ENCODE measurements at places on chromosomes 1 and 21.

- no peak for DNase-seq
Observed at GRCh38 chr1:107116306-107116790, 24.5 kb upstream of the NTNG1 start.

- DNase-seq = no peak
Observed at GRCh38 chr1:230120289-230120920, 53.4 kb downstream of the GALNT2 start.

- no peak for DNase-seq
Observed at GRCh38 chr21:33670076-33670978, 28.0 kb downstream of the ITSN1 start.

DNA sequence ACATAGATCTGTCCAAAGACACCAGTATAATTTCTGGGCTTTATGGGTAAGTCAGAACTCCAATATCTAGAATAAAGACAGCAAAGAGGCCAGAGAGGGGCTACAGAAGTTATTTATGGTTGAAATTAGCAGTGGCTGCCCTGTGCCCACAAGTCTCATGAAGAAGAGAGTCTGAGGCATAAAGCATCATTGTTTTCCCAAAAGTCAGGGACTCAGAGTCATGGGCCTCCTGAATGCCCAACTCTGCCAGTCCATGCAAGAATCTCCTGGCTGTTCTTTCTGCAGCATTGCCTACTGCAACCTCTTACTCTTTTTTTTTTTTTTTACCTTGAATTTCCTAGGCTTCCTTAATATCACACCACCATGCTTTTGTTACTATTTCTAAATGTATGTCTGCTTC lies 49.6 kb downstream of the PLPP3 start:
- no peak for DNase-seq

GRCh38 chr1:3049905-3050304 lies 19.1 kb upstream of the PRDM16 start:
- no peak for DNase-seq

GRCh38 chr1:158836038-158836437 lies 4.9 kb downstream of the MNDA start:
- no peak for DNase-seq

DNA sequence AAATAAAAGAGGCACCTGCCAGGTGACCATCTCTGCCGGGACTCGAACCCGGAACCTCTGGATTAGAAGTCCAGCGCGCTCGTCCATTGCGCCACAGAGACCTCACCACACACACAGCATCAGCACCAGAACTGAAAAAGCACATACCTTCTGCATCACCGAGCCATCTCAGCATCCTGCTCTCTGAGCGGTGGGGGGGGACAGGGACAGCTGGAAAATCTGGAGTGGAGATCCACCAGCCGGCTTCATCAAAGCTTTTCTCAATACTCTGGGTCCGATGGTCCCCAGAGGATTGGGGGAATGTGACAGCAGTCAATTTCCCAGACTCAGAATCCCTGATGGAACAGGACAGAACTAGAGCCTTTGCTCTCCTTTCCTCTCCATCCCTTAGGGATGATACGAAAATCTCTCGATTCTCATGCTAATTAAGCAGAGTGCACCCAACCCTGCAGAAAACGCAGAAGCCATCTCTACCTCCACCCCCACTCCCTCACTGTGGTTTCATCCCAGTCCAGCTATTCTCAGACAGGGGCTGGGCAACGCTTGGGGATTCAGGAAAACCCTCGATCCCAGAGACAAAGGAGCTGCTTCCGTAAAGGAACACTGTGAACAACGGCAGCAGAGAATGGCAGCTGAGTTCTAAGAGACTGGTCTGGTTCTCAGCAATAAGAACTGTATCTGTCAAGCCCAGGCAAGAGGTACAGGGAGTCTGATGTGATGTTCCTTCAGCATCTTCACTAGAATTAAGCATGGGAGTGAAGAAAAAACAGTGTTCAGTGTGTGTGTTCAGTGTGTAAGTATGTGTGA lies 29.6 kb upstream of the CADM3 start:
- peak; percentile 6 for DNase-seq

DNA sequence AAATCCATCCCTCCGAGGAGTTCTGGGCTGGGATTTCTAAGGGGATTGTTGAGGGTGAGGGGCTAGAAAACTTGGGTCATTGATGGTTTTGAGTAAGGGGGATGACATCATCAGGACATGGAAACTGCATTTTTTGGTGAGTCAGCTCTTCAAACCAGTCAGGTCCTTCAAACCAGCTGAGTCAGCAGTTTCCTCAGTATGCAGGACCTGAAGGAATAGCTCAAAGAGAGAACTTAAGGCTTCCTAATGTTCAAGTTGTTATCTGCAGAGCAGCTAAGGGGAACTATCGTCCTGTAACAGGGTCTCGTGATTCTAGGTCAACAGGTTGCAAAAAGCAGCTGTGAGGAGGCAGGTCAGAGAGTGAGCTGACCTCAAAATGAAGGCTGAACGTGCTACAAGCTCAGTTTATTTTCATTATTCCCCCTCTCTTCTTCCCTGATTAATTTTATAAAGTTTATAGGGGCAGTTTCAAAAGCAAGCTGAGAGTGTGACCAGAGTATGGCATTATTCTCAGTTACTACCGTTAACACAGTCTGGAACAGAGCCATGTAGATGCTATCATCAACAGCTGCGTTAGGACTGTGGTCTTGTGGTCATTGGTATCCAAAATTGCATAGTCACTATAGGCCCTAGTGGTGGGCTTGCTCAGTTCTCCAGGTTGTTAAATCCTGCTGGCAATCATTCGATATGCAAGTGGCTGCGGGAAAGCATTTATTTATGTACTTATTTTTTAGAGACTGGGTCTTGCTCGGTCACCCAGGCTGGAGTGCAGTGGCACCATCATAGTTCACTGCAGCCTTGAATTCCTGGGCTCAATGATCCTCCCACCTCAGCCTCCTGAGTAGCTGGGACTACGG lies 10.7 kb upstream of the SDC3 start:
- DNase-seq = no peak

GRCh38 chr1:216095400-216095799 lies 327.8 kb downstream of the USH2A start:
- no peak for DNase-seq

DNA sequence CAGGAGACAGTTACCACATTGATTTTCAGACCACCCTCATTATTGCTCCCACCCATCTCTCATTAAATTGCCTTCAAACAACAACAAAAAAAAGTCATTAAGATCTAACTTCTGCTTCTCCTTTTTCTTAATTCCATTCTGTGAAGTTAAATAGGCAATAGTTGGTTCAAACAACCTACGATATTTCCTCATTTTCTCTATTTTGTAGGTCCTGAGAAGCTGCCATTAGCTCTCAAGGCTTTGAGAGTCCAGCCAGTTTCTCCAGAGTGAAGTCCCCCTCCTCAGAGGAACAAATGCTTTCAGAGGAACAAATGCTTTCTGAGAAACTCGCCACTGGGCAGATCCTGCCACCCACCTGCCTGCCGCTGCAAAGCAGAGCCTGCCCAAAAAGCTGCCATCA lies 125.6 kb downstream of the ETS2 start:
- DNase-seq = no peak

- DNase-seq = no peak
Observed at GRCh38 chr1:109391626-109392025, 6.1 kb downstream of the SORT1 start.

GRCh38 chr1:212452323-212453155 lies 19.8 kb downstream of the NENF start:
- no peak for DNase-seq

DNA sequence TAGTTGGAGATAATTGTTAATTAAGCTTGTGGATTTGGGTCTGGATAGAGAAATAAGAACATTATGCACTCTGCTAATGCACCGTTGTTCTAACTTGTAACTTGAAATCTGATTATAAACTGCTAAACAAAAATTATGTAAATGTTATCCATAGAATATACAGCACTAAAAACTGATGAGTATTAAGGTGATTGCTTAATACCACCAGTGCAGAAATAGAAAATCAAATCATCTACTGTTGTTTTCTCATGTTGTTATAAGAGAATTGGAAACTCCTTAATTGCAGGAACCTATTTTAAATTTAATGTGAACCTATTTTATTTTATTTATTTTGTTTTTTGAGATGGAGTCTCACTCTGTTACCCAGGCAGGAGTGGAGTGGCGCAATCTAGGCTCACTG lies 125.7 kb downstream of the ITSN1 start:
- no peak for DNase-seq

GRCh38 chr1:55519937-55520683 lies 304.9 kb upstream of the USP24 start:
- DNase-seq = no peak

GRCh38 chr1:82059959-82060358 lies 259.2 kb downstream of the ADGRL2 start:
- DNase-seq = no peak

GRCh38 chr1:48688102-48688760 lies 88.5 kb downstream of the BEND5 start:
- DNase-seq = no peak

DNA sequence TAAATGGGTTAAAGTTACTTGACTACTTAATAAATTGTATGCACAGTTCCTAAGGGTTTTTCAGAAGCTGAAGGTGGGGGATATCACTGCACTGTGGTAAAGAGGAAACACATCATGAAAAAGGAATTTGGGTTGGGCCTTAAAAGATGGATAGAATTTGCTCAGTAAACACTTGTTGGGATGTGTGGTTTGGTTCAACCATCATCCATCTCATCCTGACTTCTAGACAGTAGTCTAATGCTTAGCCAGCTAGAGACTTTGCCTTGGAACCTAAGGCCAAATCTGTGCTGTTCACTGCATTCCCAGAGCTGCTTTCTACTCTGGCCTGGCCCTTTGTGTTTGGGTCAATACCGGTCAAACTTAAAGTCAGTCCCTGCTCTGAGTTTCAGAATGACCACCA lies 30.6 kb downstream of the LY9 start:
- DNase-seq = no peak

GRCh38 chr21:40678681-40679284 lies 168.2 kb downstream of the DSCAM start:
- no peak for DNase-seq

DNA sequence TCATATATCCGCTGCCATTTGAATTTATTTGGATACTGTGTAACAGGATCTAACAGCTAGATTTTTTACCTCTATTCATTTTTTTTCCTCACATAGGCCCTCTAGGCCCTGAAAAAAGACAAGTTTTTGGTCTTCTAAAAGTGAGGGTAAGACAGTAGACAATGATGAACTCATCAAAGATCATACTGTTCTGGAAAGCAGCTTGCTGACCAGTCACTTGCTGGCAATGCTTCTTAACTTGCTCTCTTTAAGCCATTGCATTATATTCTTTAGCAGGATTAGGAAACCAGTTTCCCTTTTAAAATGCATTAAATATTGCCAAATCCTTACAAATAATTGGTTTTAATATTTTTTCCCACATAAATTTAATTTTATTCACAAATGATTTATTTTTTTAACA lies 65.5 kb downstream of the SYT14 start:
- no peak for DNase-seq

DNA sequence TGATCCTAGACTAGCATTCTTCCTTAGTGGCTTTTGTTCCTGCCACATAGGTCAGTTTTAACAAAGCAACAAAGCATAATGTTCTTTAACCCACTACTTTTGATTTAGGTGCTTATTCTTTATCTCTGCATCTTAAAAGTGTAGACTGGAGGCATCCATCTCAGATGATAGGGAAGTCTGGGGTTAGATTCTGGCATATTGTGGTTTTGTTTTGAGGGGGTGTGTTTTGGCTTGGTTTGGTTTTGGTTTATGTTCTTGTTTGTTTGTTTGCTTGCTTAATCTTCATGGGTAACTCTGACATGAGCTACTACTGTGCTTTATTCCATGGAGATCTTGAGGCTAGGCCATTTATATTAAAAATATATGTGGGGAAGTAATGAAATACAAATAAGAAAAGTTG lies 40.3 kb upstream of the MYOCOS start:
- no peak for DNase-seq

GRCh38 chr1:89001510-89001909 lies 9.1 kb upstream of the KYAT3 start:
- DNase-seq = no peak

DNA sequence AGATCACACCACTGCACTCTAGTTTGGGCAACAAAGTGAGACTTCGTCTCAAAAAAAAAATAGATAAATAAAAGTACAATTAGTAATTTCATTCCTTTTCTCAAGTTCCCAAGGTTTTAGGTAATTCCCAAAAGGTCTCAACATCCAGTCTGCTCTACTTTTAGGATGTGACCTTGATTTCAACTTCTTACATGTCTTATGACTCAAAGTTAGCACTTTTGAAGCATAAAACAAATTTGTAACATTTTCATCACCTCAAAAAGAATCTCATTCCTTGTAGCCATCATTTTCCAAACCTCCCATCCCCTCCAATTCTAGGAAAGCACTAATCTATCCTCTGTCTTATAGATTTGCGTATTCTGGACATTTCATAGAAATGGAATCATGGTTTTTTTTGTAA lies 32.2 kb downstream of the SNX27 start:
- DNase-seq = no peak

- no peak for DNase-seq
Observed at GRCh38 chr1:11653861-11654136, 430 bp downstream of the FBXO2 start.

DNA sequence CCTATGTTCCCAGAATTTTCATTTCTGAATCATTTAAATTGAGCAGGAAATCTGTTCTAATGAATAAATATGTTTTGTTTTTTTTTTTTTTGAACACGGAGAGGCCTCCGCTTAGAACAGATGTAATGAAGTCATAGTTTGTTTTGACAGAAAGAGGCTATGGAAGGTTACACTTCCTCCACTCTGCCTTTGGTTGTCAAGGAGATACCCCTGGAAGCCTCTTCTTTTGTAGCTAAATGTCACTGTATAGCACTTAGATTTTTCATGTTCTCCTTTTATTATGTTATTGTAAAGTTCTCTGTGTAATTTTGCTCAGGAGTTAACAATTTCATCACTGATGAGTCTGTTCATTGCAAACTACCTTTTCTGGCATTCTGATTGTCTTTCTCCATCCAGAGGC lies 22.7 kb upstream of the GNG12 start:
- DNase-seq = no peak

DNA sequence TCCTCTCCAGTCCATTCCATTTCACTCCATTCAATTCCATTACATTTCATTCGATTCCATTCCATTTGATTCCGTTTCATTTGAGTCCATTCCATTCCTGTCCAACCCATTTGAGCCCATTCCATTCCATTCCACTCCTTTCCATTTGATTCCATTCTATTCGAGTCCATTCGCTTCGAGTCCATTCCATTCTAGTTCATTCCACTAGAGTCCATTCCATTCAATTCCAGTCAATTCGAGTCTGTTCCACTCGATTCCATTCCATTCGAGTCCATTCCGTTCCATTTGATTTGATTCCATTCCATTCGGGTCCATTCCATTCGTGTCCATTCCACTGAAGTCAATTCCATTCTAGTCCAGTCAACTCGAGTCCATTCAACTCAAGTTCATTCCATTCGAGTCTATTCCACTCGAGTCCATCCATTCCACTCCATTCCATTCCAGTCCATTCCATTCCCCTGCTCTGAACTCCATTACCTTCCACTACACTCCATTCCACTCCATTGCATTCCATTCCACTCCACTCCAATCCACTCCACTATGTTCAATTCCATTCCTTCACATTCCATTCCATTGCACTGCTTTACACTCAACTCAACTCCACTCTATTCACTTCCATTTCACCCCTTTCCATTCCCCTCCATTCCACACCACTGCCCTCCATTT lies 2569.4 kb upstream of the TPTE start:
- DNase-seq = no peak

GRCh38 chr1:221834698-221835513 lies 93.0 kb upstream of the DUSP10 start:
- DNase-seq = no peak

Data from NCI-H1436 (cell line).